ENCODE measurements at places on chromosomes 12 and 14. TPM values are rescaled to one million over a fixed set of nuclear protein-coding genes. Genes with fewer than 3 reads are reported as not detected.
A peak's percentile ranks its signal among the peaks of the same experiment; 100 is the strongest.

DNA sequence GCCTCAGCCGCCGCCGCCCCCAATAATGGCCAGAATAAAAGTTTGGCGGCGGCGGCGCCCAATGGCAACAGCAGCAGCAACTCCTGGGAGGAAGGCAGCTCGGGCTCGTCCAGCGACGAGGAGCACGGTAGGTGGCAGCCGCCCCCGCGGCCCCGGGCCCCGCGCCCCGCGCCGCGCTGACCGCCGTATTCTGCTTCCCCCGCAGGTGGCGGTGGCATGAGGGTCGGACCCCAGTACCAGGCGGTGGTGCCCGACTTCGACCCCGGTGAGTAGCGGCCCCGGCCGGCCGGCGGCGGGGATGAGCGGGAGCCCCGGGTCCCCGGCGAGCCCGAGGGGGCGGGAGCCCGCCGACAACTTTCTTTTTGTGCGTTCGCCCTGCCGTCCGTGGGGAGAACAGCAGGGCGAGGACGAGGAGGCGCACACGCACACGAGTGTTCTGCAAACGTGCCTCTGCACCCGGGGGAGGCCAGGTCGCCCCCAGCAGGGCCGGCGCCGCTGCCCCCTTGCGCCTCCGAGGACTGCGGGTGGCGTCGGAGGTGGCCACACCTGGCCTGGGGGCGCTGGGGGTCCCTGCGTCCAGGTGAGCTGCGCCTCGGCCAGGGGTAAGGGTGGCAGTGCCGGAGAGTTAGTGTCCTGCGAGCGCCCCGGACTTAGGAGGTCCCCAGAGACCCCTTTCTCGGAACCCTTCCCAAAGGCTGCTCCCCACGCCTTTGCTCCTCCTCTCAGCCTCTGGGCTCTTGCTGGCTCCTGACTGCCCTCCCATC lies 794 bp downstream of the RCOR1 start:
- peak; percentile 2 for ATAC-seq

GRCh38 chr14:23376482-23377197 lies at the start of gene CMTM5:
CMTM5 (plus strand) TSS chr14:23377046; CDS start chr14:23377252, 206 bp downstream.
- ATAC-seq, result no peak

DNA sequence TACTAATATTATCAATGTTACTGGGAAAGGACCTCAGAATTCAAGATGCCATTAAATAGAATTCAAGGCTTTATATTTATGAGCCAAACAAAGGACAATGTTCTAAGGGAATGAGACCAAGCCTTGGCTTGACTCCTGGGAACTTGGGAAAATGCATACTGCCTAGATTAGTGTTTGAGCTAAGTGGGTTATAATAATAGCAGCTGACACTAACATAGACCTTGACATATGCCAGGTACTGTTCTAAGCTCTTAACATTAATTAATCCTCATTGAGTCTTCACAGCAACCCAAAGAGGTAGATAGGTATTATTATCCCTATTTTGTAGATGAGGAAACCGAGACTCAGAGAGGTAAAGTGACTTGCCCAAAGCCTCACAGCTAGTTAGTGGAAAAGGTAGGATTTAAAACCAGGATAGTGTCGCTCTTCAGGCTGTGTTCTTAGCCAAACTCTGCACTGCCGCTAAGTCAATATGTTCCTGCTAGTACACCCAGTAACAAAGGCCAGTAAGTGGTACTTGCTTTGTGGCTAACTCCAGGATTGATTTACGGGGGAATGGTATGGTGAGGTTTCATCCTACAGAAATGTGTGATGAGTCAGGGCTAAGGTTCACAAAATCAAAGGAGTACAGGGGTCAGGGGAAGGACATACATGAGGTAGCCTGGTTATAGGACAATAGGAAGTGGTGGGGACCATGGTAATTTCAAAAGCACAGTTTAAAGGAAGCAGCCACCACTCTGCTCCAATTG lies 35.8 kb upstream of the PRKAB1 start:
- ATAC-seq, result no peak

GRCh38 chr12:89163918-89164317 lies 188.4 kb downstream of the DUSP6 start:
- no peak for ATAC-seq

ANKRD33 gene
- 0.60 TPM for total RNA-seq

CFAP73 gene
- total RNA-seq, result 0.42 TPM

C12orf56 gene
- 0.32 TPM for total RNA-seq

MYH6 gene
- total RNA-seq, result not detected
